ENCODE measurements at places on chromosomes 3 and 15.
A peak's percentile ranks its signal among the peaks of the same experiment; 100 is the strongest.

- DNase-seq: no peak
Observed at GRCh38 chr3:155846119-155846518, 8.1 kb downstream of the SLC33A1 start.

DNA sequence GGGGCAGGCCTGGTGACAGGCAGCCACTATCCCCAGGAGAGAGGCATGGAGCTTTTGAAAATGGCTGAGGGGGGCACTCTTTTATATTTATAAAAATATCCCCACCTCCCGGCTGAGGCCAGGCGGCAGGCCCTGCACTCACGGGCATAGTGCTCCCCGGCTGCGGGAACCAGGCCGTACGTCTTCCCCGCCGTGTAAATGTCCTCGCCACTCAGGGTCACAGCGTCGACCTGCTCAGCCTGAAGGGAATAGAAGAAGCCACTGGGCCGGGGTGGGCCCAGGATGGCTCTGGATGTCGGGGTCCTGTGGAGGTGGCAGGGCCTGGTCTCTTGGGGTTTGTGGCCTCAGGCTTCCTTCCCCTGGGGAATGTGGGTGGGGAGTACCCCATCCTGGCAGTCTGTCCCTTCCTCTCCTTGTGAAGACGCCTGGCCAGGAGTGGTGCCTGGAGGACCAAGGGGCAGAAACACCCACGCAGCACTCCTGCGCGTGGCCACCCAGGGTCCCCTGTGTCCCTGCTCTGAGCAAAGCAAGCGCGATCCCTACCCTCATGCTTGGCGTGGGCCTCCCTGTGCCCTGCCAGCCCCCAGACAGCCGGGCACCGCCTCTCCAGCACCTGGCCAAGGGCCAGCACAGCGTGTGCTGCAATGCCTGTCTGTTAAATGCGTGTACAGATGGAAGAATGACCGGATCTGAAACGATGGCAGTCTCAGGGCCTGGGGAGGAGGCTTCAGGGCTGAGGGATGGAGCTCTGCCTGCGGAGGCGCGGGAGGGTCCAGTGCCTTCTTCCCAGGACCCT lies 18.9 kb downstream of the MELTF start:
- no peak for DNase-seq

DNA sequence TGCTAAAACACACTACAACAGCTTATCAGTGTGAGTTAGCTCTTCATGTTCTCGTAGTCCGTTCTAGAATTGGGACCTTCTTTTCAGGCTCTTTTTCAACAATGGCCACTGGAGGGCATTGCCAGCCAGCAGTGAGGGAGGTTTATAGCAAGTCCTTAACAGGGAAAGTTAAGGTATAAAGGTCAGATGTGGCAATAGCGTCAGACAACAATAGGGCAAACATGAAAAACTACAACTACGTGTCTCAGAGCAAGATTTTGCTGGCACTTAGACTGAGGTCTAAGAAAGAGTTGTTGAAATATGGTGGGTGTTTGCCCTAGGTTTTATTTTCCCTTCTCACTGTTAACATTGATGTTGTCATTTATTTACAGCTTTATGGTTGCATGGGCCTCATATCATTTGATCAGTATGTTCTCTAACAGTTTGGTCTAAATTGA lies 161.4 kb downstream of the GMNC start:
- peak; percentile 7 for DNase-seq

GRCh38 chr3:130341882-130342281 lies 3.6 kb upstream of the COL6A5 start:
- no peak for DNase-seq

DNA sequence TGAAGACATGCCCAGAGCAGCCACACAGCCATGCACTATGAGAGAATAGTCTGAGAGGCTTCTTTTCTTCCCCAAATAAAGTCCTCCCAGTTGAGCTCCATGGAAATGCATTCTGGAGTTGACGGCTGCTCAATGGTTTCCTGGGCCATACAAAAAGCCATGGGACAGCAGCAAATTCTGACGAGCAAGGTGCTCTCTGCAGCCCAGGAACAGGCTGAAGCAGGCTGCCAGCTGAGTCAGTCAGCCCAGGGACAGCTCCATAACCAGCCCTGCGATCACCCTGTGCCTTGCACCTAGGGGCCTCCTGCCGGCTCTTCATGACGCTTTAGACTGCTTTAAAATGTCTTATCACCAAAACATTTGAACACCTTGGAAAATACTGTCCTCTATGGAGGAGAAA lies 256.3 kb upstream of the CHRNA7 start:
- DNase-seq: no peak

DNA sequence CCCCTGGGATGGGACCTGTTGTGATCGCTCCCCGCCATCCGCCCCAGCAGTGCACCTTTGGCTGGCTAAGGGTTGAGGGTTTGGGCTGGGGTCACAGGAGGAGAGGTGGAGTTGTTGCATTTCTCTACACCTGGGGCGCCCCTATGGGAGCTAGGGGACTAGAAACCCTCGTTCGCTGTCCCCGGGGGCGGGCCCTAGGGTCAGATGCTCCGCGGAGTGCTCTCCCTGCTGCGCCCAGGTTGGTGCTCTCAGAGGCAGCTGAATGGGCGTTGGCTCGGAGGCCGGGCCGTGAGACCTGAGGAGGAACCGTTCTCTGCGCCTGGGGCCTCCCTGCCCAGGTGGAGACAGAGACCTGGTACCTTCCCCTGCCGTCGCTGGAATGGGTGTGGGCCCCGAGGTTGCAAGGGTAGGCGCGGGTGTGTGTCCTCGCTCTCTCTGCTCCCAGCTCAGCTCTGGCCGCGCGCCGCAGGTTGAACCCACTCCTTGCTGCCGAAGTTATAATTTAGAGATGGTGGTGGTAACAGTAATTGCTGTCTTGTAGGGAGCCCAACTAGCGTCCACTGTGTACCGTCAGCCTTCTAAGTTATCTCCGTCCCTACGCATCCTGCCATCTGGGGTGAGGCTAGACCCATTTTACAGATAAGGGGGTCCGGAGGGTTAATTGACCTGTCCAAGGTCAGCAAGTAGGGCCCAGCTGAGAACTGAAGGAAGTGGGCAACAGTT lies 965 bp downstream of the FLNB start:
- peak; percentile 42 for DNase-seq

DNA sequence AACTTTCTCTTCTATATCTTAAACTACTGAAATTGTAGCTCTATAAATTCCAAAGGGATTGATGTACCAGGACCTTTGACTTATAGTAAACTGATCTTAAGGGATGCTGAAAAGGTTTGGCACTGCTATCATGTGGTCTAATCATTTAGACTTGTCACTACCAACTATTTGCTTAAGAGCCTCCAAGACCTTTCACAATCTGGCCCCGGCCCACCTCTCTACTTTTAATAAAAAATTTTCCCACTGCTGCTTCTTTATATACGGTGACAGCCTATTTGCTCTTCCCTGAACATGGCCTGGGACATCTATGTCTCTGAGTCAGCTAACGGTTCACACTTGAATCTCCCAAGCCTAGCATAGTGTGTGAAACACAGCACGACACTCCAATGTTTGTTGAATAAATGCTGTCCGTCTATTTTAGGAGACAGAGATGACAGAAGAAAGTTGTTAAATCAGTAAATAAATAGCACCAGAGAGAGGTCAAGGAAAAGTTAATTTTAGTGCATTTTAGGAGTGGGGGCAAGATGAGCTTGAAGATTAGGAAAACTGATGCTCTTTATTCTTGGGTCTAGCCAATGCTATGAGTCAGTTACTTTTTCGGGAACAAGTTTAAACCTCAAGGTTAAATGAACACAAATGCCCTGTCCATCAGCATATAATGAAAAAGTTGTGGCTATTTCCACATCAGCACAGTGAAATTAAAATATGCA lies 212.9 kb downstream of the TIGIT start:
- no peak for DNase-seq

DNA sequence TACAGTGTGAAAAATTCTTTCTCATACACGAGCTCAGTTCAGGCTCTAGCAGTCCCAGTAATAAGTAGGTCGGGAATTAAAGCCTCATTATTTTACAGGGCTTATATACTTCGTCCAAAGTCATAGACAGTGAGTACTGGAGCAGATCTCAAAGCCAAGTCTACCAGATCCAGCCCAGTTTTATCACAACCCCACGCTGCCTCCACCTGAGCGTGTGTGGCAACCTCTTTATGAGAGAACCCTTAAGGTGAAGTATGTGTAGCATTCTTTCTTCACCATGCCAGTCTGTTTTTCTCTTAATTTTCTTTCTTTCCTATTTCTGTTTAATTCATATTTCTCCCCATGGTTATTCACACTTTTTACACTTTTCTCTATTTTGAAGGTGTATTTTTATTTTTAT lies 574.6 kb upstream of the ARPP21 start:
- DNase-seq: no peak

DNA sequence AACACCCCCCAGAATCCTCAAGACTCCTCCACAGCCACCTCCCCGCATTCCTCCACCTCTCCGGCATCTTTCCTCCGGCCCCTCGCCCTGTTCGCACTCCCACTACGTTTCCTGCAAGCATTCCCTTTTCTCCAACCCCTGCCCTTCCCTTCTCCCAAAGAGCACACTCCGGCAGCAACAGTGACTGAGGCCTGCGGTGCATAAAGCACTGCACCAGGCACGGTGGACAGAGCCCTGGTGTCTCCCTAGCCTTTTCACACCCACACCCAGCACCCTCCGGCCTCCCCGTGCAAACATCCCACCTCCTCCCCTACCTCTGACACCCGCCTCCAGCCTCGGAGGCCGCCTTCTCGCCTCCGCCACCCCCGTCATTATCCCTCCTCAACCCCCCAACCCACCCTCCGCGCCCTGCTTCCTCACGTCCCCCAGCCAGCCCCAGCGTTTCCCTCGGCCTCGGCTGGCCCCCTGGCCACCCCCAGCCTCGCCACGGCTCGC lies 577 bp downstream of the ZNF148 start:
- DNase-seq: peak; percentile 19

DNA sequence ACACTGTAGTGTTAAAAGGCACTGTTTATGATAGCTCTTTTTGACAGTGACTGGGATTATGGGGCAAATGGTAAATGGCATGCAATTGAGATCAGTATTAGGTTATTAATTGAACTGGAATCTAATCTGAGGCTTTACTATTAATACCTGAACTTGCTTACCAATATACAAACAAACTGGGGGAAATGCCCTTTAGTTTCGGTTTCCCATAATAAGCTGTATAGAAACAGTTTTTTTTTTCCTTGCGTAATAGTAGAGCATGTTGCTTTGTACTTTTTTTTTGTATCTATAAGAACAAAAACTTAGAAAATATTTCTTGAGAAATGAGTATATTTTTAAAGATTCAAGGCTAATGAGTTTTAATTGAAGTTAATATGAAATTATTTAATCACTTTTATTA lies 95.0 kb downstream of the FNDC3B start:
- no peak for DNase-seq

- no peak for DNase-seq
Observed at GRCh38 chr15:47265686-47266085, 451.6 kb upstream of the SEMA6D start.

GRCh38 chr15:90799639-90800170 lies 68.7 kb upstream of the FURIN start:
- no peak for DNase-seq

DNA sequence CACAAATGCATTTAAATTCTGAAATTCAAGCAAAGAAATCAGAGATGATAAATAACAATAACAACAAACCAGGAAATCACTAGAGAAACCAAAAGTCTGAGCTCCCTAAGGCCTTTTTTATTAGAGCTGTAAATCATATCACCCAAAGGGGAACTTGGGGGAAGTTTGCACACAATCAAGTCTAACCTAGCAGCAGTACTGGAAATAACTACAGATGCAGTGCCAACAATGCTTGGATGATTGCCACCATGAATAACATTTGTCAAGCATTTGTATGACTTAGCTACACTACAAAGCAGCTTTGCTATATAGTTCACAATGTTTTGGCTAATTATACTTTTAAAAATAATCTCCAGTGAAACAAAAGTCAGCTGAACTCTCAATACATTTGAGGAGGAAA lies 27.8 kb downstream of the SHQ1 start:
- no peak for DNase-seq

DNA sequence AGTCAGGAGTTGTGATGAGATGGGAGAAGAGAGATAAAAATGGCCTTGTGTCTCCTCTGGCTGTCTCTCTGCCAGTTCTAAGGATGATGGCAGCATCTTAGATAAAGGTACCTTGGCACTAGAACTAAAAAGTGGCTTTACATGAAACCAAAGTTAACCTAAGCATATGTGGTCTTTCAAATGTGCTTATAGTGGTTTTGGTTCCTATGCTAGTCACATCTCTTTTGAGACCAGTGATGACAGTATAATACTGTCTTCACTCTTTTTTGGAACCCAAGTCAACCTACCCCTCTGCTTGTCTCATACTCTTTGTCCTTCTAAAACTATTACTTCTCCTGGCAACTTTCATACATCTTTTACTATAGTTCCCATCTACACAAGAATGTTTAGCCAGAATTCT lies 142.2 kb upstream of the SATB1 start:
- DNase-seq: no peak

GRCh38 chr3:152943645-152944044 lies 108.7 kb downstream of the P2RY1 start:
- no peak for DNase-seq

GRCh38 chr3:16112910-16113504 lies 61.5 kb upstream of the GALNT15 start:
- DNase-seq: no peak

GRCh38 chr3:28556195-28556594 lies 207.6 kb upstream of the AZI2 start:
- DNase-seq: no peak

All from activated CD4-positive, alpha-beta T cell treated with anti-CD3 and anti-CD28 coated beads, Interleukin-2, amount 10 ng/mL, durations not matched to agents 7 days and 5 days (primary cell).